Cerebellar cortex (tissue), 1 donor: ENCODE measurements at places on chromosomes 3 and 15.

DNA sequence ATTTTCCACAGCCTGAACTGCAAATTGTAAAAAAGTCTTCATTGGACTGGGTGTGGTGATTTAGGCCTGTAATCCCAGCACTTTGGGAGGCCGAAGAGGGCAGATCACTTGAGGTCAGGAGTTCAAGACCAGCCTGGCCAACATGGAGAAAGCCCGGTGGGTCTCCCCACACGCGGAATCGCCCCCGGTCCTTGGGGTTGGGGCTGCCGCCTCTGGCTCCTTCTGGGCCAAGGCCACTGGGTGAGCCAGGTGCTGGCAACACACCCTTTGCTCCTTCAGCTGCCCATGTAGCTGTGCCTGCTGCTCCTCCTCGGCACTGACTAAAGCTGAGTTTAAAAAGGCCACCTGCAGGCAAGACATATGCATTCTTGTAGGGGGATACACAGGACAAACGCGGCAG lies 9.4 kb upstream of the VPS33B start:
- DNase-seq = no peak

- DNase-seq = peak; percentile 76
Measured at GRCh38 chr15:70906842-70907241, 14.2 kb downstream of the LRRC49 start.

GRCh38 chr15:36899696-36900095 lies 200.7 kb downstream of the MEIS2 start:
- no peak for DNase-seq

DNA sequence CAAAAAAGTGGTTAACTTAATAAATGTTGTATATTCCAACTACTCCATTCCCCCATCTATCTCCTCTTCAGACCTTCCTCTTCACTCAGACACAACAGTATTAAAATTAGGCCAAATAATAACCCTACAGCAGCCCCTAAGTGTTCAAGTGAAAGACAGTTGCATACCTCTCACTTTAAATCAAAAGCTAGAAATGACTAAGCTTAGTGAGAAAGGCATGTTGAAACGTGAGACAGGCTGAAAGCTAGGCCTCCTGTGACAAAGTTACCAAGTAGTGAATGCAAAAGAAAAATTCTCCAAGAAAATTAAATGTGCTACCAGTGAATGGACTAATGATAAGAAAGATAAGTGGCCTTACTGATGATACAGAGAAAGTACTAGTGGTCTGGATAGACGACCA lies 71.7 kb downstream of the ANKRD28 start:
- DNase-seq = no peak

GRCh38 chr3:157520485-157521150 lies 17.4 kb upstream of the VEPH1 start:
- DNase-seq = no peak

DNA sequence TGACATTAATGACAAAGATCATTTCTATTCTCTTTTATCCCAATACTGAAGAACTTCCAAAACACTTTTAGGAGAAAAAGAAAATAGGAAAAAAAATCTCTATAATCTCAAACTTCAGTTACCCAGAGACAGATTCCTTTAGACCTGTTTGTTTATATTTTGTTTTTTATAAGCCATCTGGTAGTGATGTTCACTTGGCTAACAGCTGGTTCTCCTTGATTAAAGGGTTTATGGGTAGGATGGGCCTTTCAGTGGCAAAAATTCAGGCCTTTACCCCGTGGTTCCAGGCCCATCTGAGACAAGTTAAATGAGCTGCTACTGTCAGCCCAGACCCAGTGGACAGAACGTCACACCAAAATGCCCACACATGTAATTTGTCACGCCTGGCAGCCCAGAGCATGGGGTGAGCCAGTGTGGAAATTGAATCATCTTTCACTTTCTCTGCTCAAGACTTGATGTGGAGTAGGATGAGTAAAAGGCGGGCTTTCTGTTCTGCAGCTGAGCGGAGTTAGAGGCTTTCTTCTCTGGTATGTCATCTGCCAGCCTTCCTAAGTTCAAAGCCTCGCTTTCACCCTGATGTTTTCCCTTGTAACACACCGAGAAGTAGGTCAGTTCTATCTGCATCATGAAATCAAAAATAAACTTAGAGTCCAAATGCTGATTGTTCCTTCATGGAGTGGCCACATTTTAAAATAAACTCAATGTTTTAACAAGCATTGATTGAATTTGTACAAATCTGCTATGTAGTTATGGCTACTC lies 62.5 kb upstream of the SKOR1 start:
- no peak for DNase-seq

- no peak for DNase-seq
Measured at GRCh38 chr3:24598695-24599470, 104.2 kb upstream of the THRB start.
